ENCODE measurements at places on chromosomes 12 and 14. TPM values are rescaled to one million over a fixed set of nuclear protein-coding genes. Genes with fewer than 3 reads are reported as not detected.

ITGA5 gene
- total RNA-seq: 162 TPM

GRCh38 chr12:39443929-39444209 lies 949 bp upstream of the KIF21A start:
- no peak for DNase-seq

CIROP gene
- not detected for total RNA-seq

CMA1 gene
- total RNA-seq: not detected

CARMIL3 gene
- total RNA-seq: 0.22 TPM

DNA sequence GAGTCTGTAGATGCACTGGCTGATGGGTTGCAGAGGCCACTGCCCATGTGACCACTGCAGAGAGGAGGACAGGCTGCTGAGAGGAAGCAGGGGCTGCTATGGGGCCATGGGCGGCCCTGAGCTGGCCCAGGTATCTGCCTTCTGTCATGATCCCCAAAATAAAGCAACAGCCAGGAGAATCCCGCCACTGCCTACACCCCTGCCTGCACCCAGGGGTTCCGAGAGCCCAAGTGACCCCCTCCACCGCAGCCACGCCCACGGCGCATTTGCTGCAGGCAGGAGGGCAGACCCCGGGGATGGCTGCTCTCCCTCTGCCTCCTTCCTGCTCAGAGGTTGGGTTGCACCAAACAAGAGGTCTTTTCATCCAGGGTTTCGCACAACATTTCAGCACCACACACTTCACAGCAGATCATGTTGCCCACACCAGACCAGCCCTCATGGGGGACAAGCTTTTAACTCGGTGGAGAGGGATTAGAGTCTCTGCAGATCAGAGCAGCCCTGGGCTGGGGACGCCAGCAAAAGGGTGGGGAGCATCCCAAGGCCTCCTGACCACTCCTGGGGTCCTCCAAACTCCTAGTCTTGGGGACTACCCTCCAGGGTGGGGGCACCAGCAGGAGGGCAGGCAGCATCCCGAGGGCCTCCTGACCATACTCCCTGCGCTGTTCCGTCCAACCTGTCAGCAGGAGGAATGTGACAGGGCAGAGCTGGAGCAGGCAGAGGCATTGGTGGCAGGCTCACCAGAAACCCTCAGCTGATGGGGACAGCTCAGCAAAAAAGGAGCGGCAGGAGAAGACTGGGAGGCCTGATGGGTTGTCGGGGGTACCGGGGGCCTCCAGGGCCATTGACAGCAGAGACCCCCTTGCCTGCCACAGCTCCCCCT lies 14.1 kb downstream of the CCDC85C start:
- DNase-seq: no peak

GRCh38 chr12:78392918-78393317 lies 471.7 kb upstream of the SYT1 start:
- DNase-seq: no peak

DNA sequence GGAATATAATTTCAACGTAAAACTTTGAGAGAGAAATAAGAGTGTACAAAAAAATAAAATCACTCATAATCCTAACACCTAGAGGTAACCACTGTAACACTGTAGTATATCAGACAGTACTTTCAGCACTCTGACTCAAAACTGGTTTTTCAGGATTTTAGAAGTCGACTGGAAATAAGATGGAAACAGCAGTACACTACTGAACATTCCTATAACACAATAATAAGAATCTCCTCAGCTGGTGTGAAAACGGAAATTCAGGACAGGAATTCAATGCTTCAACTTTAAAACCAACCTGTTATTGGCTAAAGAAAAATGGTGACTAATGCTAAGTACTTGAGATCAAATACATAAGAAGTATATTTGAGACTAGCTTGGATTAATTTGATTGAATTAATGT lies 12.3 kb upstream of the PITPNM2 start:
- DNase-seq: no peak

All from CD4-positive, alpha-beta memory T cell (primary cell).